Ascending aorta (tissue), 2 donors: ENCODE measurements at places on chromosomes 11 and 22. TPM values are rescaled to one million over a fixed set of nuclear protein-coding genes. Genes with fewer than 3 reads are reported as not detected.

Gene ALDH3B1
- 42.8 TPM for total RNA-seq

DNA sequence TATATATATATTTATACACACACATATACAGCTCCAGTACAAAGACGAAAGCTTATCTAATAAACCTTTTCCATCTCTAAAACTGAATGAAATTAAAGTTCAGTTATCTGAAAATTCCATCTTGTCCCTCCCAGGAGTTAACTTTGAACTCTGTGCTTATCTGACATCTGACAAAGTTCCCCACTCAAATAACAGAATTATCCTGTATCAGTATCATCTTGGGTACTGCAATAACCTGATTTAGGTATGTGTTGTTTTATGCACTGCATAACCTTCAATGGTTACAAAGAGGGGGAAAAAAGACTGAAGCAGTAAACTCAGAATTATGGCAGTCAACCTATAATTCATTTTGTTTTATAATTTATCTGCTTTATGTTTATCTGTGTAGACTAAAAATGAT is 96.6 kb downstream of the SGSM3 start:
- peaks cover 2% of the 10 kb centered on the region for H3K4me1 ChIP-seq
- DNase-seq: no peak
- no peaks in the 10 kb centered on the region for H3K27me3 ChIP-seq
- H3K36me3 ChIP-seq: no peaks in the 10 kb centered on the region
- no peak overlapping the region for H3K4me3 ChIP-seq
- no peak overlapping the region for H3K27ac ChIP-seq

GRCh38 chr11:101482556-101483124 is 101.2 kb downstream of the TRPC6 start:
- no peak overlapping the region for H3K4me3 ChIP-seq
- no peaks in the 10 kb centered on the region for H3K4me1 ChIP-seq
- no peak overlapping the region for H3K27ac ChIP-seq
- no peak for DNase-seq
- H3K36me3 ChIP-seq: no peaks in the 10 kb centered on the region

Gene CRYBB1
- 7.3 TPM for total RNA-seq

- H3K27ac ChIP-seq: peak overlapping the region; percentile 97
- no peaks in the 10 kb centered on the region for H3K4me1 ChIP-seq
- H3K27me3 ChIP-seq: no peaks in the 10 kb centered on the region
- DNase-seq: no peak
- peak overlapping the region; percentile 99 for H3K4me3 ChIP-seq
Observed at GRCh38 chr11:746289-747157, 741 bp upstream of the TALDO1 start.

GRCh38 chr11:115256397-115257197 is 247.6 kb downstream of the CADM1 start:
- H3K4me1 ChIP-seq: no peaks in the 10 kb centered on the region
- H3K27ac ChIP-seq: no peak overlapping the region
- H3K4me3 ChIP-seq: no peak overlapping the region
- no peaks in the 10 kb centered on the region for H3K36me3 ChIP-seq

Gene PIWIL4
- 4.5 TPM for total RNA-seq

- H3K27ac ChIP-seq: no peak overlapping the region
- H3K4me1 ChIP-seq: no peaks in the 10 kb centered on the region
Observed at GRCh38 chr11:91091563-91091962, 868.7 kb upstream of the CHORDC1 start.

Gene NUP50
- total RNA-seq: 75.8 TPM

- no peak for DNase-seq
- H3K27me3 ChIP-seq: no peaks in the 10 kb centered on the region
- H3K4me1 ChIP-seq: peaks cover 9% of the 10 kb centered on the region
- H3K36me3 ChIP-seq: peaks cover 22% of the 10 kb centered on the region
Observed at GRCh38 chr11:46367244-46367915, 14.1 kb upstream of the MDK start.

Gene OR8A1
- not detected for total RNA-seq
